ENCODE measurements at places on chromosomes 7 and 10.

DNA sequence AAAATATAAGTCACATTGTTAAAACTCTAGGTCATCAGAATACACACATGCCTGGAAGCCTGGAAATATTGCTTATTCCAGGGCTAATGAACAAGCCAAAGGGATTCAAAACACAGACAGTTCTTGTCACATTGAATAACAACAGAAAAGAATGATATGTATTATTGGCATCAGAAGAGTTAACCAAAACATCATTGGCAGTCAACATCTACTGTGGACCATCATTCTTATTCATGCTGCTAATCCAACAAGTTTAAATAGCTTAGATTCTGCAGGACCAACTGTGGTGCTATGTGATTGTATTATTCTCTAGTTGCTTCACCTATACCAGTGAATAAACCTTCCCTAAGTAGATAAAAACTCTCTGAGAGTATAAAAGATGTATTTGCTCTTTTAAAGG, 198.3 kb downstream of the NEBL start:
- peaks cover 14% of the 10 kb centered on the region for H3K4me1 ChIP-seq
- H3K27ac ChIP-seq: no peak overlapping the region
- no peaks in the 10 kb centered on the region for H3K27me3 ChIP-seq

GRCh38 chr7:120475994-120476393, 203.0 kb downstream of the KCND2 start:
- H3K4me3 ChIP-seq: no peak overlapping the region
- no peak overlapping the region for H3K27ac ChIP-seq
- no peaks in the 10 kb centered on the region for H3K27me3 ChIP-seq
- H3K4me1 ChIP-seq: peaks cover 28% of the 10 kb centered on the region
- H3K36me3 ChIP-seq: no peaks in the 10 kb centered on the region

DNA sequence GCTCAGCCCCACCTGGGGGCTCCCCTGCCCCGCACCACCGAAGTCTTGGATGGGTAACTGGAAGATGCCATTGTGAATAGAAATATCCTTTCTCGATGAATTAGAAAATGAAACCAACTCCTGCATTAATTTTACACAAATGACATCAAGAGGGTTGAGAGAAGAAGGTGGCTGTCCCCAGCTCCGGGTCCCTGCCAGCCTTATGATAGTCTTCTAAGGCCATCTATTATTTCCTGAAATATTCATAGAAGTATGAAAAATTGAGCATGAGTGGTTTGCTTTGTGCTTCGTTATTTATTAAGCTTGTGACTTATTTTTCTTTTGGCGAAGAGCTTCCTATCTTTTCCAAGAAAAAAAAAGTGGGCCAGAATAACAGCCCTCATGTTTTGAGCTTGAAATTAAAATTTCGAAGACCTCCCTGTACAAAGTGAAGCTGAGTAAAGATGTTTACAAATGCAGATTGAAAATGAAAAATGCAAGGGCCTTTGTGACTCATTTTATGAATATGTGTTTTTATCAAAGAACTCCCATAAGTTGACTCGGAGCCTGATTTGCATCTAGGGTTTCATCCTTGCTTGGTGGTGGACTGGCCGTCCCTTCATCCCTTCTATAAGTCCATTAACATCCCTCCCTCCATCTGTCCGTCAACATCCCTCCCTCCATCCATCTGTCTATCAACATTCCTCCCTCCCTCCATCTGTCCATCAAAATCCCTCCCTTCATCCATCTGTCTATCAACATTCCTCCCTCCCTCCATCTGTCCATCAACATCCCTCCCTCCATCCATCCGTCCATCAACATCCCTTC, 20.5 kb upstream of the CFAP46 start:
- no peak overlapping the region for H3K27ac ChIP-seq
- H3K4me1 ChIP-seq: peaks cover 4% of the 10 kb centered on the region
- no peaks in the 10 kb centered on the region for H3K36me3 ChIP-seq

DNA sequence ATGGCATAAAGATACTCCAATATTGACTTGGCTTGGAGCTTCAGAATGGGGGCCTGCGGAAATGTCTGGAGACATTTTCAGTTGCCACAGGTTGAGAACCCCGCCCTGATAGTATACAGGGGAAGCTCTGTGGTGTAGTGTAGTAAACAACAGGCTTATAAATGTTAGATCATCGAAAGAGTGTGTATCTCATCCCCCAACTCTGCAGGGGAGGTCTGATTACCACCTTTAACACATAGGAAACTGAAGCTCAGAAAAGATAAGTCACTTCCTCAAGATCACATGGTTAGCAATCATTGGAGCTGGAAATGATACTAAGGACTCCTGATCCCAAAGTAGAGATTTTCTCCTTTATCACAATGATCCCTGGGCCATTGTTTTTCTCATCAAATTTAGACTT, 144.5 kb upstream of the BMPER start:
- no peak for DNase-seq
- H3K36me3 ChIP-seq: no peaks in the 10 kb centered on the region
- H3K27me3 ChIP-seq: no peaks in the 10 kb centered on the region
- peaks cover 6% of the 10 kb centered on the region for H3K4me1 ChIP-seq
- no peak overlapping the region for H3K27ac ChIP-seq

GRCh38 chr10:51023636-51024035, 50.7 kb upstream of the PRKG1 start:
- H3K4me3 ChIP-seq: no peak overlapping the region
- no peak overlapping the region for H3K27ac ChIP-seq

- DNase-seq: no peak
- no peaks in the 10 kb centered on the region for H3K36me3 ChIP-seq
- H3K4me1 ChIP-seq: peaks cover 5% of the 10 kb centered on the region
- no peaks in the 10 kb centered on the region for H3K27me3 ChIP-seq
Observed at GRCh38 chr10:5633166-5633749, 33.1 kb downstream of the ASB13 start.

DNA sequence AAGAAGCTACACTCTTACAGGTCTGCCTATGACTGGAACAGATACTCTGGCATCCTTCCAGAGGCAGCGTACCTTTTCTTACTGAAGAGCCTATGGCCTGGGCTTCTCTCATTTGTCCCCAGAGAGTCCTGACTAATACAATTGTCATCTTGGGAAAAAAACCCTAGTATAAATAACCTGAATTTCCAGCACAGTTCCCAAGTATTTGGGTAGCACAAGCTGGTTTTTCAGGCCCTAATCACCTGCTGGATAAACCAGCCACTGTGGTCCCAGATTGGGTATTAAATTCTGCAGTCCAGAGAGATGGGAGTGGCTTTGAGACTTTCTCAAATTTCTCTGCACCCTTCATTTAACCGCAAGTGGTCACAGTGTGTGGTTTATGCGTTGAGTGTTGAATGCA, 186.8 kb upstream of the NEBL start:
- H3K4me3 ChIP-seq: no peak overlapping the region
- H3K36me3 ChIP-seq: no peaks in the 10 kb centered on the region
- no peaks in the 10 kb centered on the region for H3K4me1 ChIP-seq
- H3K27me3 ChIP-seq: no peaks in the 10 kb centered on the region
- H3K27ac ChIP-seq: no peak overlapping the region

DNA sequence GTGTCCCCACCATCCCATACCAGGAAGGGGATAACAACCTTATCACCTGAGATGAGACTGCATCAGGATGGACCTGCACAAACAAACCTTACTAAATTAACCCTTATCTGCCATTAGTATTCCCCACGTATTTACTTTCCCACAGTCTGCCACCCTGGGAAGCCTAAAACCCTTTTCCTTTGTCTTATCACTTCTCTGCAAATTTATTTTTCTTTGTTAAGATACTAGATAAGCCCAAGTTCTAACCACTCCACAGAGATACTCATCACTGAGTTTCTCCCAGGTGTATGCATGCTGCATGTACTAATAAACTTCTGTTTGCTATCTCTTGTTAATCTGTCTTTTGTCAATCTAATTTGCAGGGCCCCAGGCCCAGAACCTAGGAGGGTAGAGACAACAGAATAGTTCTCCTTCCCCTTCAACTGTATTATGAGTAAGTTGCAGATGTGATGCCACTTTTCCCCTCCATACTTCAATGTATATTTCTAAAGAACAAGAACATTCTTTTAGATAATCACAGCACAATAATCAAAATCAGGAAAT, 66.0 kb downstream of the ELMO1 start:
- peaks cover 11% of the 10 kb centered on the region for H3K4me1 ChIP-seq
- H3K36me3 ChIP-seq: no peaks in the 10 kb centered on the region
- no peak for DNase-seq
- no peak overlapping the region for H3K27ac ChIP-seq
- no peak overlapping the region for H3K4me3 ChIP-seq
- H3K27me3 ChIP-seq: no peaks in the 10 kb centered on the region

DNA sequence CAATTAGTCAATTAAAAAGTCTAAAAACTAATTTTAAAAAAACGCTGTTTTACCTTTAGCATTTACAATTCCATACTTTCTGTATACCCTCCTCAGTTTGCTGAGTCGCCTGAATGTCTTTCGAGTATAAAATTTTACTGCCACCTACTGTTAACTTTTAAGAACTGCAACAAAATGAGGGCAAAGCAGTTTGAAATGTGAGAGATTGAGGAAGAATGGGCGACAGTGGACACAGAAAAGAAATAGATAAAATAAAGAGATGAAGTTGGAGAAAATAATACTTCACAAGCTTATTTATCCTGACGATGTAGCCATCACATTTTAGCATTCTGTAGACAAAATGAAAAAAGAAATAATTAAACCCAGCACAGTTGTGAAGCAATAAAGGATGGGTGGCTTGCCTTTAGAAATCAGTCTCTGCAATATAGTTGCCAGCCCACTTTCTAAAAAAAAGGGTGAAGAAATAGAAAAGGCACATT, 110.8 kb upstream of the PTN start:
- H3K36me3 ChIP-seq: no peaks in the 10 kb centered on the region
- H3K27me3 ChIP-seq: no peaks in the 10 kb centered on the region
- no peaks in the 10 kb centered on the region for H3K4me1 ChIP-seq
- H3K4me3 ChIP-seq: no peak overlapping the region
- DNase-seq: peak; percentile 66

- no peak overlapping the region for H3K4me3 ChIP-seq
- H3K27ac ChIP-seq: no peak overlapping the region
- no peaks in the 10 kb centered on the region for H3K27me3 ChIP-seq
- peaks cover 16% of the 10 kb centered on the region for H3K4me1 ChIP-seq
- H3K36me3 ChIP-seq: no peaks in the 10 kb centered on the region
Observed at GRCh38 chr7:39637400-39637799, 14.0 kb downstream of the RALA start.

DNA sequence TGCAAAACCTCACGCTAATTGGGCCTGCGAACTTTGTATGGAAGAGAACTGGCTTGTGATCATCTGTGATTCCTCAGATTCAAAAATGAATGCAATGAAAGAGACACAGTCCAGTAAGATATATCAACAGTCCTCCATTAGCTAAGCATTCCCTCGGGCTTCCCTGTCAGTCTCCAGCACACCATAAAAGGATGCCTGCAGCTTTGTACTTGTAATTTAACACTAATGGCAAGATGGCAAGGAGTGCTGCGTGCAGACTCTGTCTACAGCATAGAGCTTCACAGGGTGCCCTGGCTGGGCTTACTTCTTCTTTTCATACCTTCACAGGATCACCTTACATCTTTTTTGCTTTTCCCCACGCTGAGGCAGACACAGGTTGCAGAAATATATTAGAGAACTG, 200.0 kb downstream of the GFRA1 start:
- H3K27ac ChIP-seq: no peak overlapping the region
- H3K27me3 ChIP-seq: no peaks in the 10 kb centered on the region
- H3K4me1 ChIP-seq: peaks cover 8% of the 10 kb centered on the region
- H3K4me3 ChIP-seq: no peak overlapping the region

DNA sequence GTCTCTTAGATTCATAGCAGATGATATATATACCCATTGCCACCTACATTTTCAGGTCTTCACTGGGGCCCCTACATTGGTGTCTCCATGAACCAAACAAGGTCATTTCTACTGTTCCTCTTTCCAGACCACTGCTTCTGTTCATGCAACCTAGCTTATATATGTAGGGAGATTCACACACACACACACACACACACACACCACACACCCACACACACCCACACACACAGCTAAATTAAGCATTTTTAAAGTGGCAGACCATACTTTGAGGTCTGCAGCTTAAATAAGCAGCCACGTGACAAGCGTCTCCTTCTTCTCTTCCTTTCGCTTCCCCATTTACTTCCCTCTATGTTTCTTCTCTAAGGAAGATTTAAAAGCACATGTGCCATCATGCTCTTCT, 70.0 kb upstream of the CC2D2B start:
- H3K4me3 ChIP-seq: no peak overlapping the region
- no peaks in the 10 kb centered on the region for H3K27me3 ChIP-seq
- no peak overlapping the region for H3K27ac ChIP-seq
- DNase-seq: no peak
- no peaks in the 10 kb centered on the region for H3K4me1 ChIP-seq

DNA sequence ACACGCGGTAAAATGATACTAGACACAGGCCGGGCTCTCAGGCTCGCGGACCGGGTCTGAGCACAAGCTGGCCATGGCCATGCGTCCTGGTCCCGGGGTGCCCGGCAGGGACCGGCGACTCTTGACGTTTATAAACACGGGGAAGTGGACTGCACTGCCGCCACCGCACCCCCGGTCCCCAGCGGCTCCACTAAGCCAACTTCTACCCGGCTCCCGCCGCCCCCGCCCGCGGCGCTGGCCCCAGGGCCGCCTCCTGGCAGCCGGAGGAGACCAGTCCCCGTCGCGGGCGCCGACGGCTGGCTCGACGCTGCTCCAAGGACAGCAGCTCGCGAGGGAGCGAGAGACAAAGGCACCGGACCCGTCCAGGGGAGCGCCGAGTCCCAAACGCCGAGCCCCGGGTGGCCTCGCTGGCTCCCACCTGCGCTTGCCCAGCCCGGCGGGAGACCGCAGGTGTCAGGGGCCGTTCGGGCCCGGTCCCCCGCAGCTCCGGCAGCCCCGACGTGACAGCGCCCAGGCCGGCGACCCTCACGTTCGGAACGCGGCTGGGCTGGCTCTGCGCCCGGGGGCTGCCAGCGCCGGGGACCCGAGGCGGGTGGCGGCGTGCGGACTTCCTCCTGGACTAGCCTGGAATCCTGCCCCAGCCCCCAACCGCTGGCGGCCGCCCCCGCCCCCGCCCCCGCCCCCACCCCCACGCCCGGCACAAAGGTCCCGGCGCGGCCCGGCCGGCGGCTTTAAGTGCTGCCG, 517 bp downstream of the ITGB1 start:
- no peaks in the 10 kb centered on the region for H3K36me3 ChIP-seq
- peak; percentile 57 for DNase-seq
- H3K27ac ChIP-seq: no peak overlapping the region
- H3K4me3 ChIP-seq: peak overlapping the region; percentile 76
- no peaks in the 10 kb centered on the region for H3K27me3 ChIP-seq
